AG04449 (cell line): ENCODE measurements at places on chromosomes 6 and 20.

DNA sequence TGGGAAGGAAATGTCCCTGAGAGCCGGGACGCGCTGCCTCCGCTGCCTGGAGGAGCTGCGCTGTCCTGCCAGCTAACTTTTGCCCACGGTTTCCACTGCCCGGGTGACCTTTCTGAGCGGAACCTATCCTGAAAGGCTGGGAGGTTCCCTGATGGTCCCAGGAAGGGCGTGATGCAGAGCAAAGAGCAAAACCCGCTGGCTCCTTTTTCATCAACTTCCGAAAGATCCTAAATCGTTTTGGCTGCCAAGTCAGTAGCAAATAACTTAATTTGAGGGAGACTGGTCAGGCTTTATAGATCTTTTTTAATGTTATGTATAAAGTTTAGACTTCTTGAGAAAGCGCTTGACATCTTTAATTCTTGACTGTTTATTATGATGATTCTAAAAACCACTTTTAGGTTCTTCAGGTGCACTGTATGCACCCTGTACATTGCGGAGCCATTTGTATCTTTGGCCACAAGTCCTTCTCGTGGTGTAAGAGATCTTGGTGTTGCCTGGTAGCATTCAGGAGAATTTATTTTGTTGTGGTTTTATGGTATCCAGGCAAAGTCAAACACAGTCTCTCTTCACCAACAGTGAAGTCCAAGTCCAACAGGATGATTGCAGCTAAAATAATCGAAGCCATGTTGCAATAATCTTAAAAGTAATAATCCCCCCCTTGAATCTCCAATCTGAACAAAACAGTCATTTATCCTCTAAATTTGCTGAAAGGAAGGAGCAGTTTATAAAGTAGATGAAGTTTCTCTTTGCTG, at the start of gene SYNE1:
Gene SYNE1 (minus strand): TSS at position 67 of the 752 bp plus-strand sequence. CDS start 9,031 bp downstream, outside the sequence.
- no peak for DNase-seq

GRCh38 chr6:119105282-119105681, 26.8 kb upstream of the FAM184A start:
- DNase-seq = no peak

GRCh38 chr20:12773936-12774335, 234.8 kb upstream of the SPTLC3 start:
- no peak for DNase-seq

DNA sequence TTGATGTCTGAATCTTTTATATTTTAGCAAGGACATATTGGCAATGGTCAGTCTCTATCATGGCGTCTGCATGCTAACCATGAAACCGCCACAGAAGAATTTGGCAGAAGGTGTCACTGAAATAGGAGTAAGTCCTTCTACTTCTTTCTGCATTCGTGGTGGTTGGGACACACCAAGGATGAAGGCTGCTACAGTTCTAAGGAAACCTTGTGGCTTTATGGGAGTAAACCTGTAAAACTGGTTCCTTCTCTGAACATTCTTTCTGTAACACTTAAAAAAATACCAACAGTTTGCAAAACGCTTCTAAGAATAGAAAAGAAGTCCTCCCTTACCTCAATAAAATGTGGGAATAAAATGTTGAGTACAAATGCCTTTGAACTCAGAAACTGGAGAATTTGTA, 195.3 kb downstream of the SLC24A3 start:
- DNase-seq = no peak

- DNase-seq = no peak
Observed at GRCh38 chr6:154289818-154290508, 66.6 kb downstream of the IPCEF1 start.

DNA sequence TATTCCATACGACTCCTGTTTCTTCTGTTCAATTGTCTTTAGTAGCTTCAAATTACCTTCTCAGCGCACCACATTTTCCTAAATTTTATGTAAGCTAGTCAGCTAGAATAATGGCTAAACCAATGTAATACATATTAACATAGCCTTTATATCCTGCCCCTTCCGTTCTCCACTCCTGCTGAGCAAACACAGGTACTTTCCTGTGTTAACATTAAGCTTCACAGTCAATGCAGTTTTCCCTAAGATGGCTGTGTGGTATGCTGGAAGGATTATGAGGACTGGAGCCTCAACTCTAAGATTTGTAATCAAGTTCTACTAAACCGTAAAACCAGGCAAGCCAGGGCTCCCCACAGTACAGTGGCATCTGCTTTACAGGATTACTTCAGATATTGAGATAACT, 29.4 kb downstream of the HTR1B start:
- DNase-seq = no peak

- no peak for DNase-seq
Observed at GRCh38 chr6:72080260-72080941, 194.1 kb downstream of the RIMS1 start.

DNA sequence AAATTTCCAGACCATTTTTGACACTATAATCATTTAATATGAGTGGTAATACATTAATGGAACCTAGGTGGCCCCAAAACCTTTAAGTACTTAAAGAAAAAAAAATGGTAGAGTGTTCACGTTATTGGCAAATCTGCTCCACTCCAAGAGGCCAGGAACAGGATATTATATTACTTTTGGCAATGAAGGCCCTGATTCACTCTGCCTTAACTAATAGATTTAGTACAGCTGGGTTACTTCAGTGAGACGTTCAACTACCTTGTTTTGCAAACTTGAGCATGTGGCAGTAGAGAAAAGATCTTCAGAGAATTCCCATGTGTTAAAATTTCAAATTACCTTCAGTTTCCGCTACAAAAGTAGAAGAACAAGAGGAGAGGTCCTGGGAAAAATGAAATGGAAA, 12.8 kb downstream of the ADNP start:
- no peak for DNase-seq

DNA sequence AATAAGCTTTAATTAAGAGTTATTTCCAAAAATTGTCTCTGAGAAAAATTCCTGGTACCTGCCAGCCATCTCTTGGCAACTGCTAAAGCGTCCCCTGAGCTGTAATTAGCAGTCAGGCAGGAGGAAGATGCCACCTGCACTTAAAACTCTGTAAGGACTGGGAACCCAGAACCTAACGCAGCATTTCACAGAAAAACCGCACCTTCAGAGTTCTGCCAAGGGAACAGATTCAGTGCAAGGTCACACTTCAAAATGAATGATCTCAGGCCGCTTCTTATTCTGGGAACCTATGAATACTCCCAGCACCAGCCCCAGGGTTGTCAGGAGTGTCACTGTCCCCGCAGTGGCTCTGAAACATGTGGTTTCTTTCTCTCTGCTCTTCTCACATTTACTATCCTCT, 36.7 kb downstream of the INSM1 start:
- no peak for DNase-seq

- no peak for DNase-seq
Observed at GRCh38 chr20:63442100-63442493, 30.4 kb downstream of the KCNQ2 start.
